ENCODE measurements at places on chromosomes 1 and 21.

- DNase-seq = no peak
Measured at GRCh38 chr1:1331068-1331965, at the start of gene TAS1R3. TSS of gene TAS1R3 (plus strand) at chr1:1331280. CDS start at chr1:1331346, 66 bp downstream.

DNA sequence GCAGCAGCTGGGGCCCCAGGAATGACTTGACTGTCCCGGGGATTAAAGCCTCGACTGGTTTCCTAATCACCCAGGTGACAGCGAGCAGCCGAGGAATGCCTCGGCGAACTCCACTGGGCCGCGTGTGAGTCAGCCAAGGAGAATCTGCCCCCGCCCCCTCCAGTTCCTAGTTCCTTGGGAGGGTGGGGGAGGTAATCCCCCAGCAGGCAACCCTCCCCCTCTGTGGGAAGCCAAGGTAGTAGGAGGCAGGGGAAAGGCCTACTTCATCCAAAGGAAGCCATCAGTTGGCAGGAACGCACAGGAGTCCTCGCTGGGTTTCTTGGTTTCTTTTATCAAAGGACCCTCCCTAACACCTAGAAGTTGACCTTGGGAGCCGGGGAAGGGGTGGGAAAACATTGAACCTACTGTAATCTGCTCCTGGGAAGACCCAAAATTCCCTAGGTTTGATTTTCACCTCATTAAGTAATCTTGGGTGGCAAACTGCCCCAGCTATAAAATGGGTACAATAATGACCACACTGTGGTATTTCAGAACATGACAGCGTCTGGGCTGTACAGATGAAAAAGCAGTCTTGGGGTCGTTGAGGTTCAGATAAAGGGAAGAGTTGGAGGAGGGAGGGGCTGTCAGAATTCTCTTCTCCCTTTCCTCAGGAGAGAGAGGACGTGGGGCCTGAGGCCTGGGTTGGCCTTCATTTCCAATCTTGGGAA, 1.4 kb downstream of the TENT5B start:
- DNase-seq = no peak

DNA sequence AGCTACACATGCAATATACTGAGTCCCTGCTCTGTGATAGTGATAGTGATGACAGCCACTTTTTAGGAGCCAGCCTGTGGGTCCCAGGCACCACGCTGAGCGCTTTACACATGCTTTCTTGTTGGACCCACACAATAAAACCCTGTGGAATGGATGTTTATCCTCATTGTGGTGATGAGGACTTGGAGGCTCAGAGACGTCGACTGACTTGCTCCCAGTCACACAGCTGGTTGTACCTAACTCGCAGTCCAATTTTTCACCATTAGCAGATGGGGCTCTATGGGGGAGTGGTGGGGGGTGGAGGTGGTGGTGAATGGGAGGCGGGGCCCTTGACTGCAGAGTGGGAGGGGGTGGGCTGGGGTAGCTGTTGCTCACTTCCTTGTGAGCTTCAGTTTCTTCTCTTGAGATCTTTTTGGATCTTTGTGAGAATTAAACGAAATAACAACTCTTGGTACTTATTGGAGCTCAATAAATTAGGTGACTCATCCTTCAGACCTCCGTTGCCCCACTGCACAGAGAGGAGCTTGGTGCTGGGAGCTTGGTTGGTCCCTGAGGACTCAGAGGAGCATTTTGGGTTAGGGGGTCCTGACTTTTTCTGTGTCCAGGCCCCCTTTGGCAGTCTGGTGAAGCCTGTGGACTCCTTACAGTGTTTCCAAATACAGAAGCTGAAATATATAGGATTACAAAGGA, 61.8 kb upstream of the CD1D start:
- no peak for DNase-seq

- no peak for DNase-seq
Measured at GRCh38 chr1:22738522-22738921, 27.9 kb downstream of the EPHB2 start.

- DNase-seq = no peak
Measured at GRCh38 chr21:36552434-36552785, 72.5 kb upstream of the CLDN14 start.

DNA sequence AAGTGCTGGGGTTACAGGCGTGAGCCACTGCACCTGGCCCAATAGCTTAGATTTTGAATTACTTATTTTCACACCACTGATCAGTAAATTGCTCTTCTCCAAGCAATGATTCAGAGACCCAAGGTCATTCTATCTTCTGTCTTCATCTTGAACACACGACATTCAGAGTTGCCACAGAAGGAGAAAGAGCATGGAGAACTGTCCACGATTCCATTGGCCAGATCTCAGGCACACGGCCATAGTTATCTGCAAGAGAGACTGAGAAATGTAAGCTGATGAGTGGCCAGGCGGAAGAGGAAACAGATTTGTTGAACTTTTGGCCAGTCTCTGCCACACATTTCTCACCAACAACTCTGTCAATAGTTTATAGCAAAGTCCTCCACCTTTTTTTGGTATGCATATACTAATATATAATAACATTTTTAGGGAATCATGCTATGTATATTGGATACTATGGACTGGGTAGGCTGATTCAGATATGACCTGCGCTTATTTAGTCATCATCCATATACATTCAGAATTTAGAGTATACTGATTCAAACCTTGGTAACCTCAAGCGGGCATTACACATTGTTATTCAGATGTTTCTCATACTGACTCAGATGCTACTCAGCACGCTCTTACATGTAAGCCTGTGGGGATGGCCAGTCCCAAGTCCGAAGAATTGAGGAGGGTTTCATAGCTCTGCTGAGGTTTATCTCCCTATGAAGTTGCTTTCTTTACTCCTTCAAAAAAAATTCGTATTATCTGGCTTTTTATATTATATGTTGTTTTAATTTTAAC, 25.5 kb upstream of the CAP1 start:
- no peak for DNase-seq

- no peak for DNase-seq
Measured at GRCh38 chr1:31326461-31326860, 29.6 kb downstream of the ZCCHC17 start.

- no peak for DNase-seq
Measured at GRCh38 chr1:43801203-43801602, 93.9 kb downstream of the ST3GAL3 start.

GRCh38 chr21:46046471-46046870, 51.4 kb upstream of the COL6A2 start:
- no peak for DNase-seq

DNA sequence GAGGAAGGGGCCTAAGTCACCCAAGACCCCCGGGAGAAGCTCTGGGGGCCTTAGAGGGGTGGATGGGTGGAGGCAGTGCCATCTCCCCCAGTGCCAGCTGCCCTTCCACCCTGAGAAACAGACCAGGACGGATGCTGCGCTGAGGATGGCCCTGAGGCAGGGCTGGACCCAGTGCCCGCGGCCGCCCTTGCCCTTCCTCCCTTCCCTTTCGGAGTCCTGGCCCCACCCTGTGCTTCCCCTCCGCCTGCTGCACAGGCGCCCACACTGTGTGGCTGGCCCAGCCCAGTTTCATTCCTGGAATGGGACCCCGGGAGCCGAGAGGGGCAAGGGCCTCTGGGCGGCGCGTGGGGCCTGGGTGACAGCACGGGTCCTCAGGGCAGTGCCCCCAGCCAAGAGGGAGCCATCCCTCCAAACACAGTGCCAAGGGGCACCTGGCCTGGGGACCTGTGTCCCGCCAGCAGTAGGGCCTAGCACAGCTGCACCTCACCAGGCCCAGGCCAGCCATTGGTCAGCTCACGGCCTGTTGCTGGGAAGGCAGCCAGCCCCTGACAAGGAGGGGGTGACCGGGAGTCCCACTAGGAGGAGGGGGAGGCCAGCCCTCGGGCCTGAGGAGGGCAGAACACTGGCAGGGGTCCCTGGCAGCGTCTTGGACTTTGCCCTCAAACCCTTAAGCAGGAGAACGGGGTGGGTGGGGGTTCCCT, 13.4 kb upstream of the SKI start:
- no peak for DNase-seq

- no peak for DNase-seq
Measured at GRCh38 chr1:92556350-92556749, 69.6 kb upstream of the GFI1 start.

DNA sequence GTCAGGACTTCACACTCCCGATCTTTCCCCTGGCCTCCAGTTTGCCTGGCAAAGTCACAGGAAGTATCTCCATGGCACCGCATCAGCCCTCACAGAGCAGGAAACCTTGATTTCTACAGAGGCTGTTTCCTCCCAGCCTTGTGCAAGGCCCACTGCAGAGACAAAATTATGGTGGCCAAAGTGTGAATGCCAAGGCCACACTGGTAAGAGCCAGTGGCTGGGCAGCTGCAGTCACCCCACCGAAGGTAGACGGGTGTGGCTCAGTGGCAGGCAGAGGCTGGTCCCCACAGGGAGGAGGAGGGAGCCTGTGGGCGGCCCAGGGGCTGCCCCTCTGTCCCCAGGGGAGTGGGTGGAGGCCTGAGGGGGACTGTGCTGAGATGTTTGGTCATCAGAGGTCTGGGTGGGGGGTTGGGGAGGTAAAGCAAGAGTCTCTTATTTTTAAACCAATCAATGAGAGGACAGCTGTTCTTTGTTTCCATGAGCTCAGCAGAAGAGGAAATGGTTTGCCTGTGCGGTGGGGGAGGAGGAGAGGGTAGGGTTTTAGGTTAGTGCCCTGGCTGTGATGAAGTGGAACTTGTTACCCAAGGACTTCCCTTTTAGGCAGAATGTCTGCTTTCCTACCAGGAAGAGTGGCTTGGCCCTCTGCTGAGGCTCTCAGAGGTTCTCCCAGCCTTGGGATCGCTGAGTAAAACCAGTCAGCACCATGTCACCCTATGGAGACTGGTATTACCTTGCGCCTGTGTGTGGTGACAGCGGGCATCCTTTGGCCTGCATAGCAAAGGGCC, 18.0 kb upstream of the BTG2 start:
- peak; percentile 43 for DNase-seq

- DNase-seq = no peak
Measured at GRCh38 chr1:203295796-203296195, 9.5 kb upstream of the BTG2 start.

DNA sequence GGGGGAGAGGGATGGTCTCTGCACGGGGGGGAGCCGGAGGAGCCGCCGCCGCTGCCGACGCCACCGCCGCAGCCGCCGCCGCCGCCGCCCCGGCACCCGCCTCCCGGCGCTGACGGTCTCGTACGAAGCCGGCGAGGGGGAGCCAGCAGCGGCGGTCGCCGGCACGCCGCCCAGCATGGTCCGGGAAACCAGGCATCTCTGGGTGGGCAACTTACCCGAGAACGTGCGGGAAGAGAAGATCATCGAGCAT, 311 bp downstream of the SPEN start:
- no peak for DNase-seq

DNA sequence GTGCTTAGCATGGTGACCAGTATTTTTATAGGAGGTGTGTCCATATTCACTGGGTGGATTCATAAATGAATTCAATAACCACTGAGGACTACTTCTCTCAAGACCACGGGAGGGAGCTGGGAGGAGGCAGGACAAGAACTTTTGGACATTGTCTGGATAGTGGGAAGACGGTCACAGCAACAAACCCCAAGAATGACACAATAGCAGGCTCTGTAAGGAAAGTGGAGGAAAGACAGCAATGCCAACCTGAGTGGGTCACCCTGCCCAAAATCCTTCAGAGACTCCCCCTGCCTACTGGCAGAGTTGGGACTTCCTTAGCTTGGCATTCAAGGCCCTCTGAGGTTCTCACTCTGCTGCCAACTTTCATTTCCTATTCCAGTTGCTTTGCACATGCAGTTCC, 42.0 kb downstream of the GLIS1 start:
- DNase-seq = no peak

DNA sequence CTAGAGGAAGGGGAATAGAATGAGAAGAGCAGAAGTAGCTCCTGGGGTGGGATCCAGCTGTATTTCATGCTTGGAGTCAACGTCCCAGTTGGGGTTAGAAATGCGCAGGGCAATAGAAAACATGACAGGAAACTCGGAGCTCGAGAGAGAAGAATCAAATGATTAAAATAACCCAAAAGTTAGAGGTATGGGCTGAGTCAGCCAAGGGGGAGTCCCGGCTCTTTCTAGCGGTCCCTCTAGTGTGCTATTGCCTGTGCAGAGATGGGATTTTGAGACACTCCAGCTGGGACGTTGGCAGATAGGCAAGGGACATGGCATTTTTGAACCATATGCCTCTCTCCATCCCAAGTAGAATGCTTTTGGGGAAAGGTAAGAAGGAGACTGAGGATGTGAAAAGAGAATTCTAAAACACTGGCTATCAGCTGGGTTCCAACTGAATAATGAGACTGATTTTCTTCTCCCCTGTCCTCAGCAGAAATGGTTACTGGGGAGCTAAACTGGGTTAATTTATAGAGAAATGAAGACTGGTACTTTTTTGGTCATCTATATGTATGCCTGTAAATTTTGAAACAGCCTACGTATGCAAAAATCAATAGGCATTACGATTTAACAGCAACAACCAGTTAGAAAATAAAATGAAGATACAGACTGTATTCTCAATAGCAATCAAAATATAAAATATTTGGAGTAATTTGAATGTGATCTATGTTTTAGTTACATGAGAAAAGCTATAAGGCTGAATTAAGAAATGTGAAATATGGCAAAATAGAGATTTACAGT, 7.0 kb upstream of the VPS26C start:
- no peak for DNase-seq

- no peak for DNase-seq
Measured at GRCh38 chr1:12003762-12004161, 15.5 kb upstream of the MIIP start.

DNA sequence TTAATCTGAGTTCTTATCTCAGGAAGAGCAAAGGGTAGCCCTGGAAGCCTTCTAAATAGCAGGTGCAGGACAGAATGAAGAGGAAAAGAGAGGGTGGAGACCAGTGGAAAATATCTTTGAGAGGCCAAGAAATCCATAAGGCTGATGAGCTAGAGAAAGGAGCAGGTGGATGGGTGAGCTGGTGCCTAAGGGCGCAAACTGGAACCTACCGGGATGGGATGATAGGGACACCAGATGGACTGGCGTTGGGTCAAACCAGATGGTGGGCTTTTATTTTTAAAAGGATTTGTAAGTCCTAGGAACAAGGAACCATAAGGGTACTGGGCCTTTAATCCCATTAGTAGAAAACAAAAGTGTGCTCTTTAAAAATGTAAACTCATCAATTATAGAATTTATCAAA, 59.7 kb downstream of the RGL1 start:
- no peak for DNase-seq

- DNase-seq = no peak
Measured at GRCh38 chr1:236066828-236067386, 2.0 kb upstream of the NID1 start.

DNA sequence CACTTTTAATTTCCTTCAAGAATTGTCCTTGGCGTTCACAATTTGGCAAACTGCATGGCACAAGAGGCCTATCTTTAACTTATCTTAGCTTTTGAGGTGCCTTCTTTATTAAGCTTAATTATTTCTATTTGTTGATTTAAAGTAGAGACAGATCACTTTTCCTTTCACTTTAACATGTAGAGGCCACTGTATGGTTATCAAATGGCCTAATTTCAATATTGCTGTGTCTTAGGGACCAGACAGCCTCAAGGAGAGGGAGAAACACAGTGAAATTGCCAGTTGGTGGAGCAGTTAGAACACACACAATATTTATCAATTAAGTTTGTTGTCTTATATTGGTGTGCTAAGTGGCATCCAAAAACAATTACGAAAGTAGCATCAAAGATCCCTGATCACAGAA, 1013.9 kb downstream of the KCNT2 start:
- DNase-seq = no peak

- no peak for DNase-seq
Measured at GRCh38 chr1:106843518-106843917, 213.0 kb upstream of the PRMT6 start.

GRCh38 chr1:40438391-40439015, 11.8 kb upstream of the ZFP69B start:
- DNase-seq = peak; percentile 86

Data from NCI-H748 treated with DMSO at 0.1 percent for 48 hours (cell line).